ENCODE measurements at places on chromosomes 16 and 17. TPM values are rescaled to one million over a fixed set of nuclear protein-coding genes. Genes with fewer than 3 reads are reported as not detected.

The ABCC3 gene
- total RNA-seq = 18.1 TPM

The SCIMP gene
- total RNA-seq = 5.5 TPM

The TCAP gene
- 1.0 TPM for total RNA-seq

The ZNF764 gene
- 10.5 TPM for total RNA-seq

The MAP1LC3B gene
- 63.1 TPM for total RNA-seq

The KRTAP9-2 gene
- not detected for total RNA-seq

The EXOC3L1 gene
- total RNA-seq = 0.42 TPM

The VAT1 gene
- 20.0 TPM for total RNA-seq

The ASPHD1 gene
- not detected for total RNA-seq

The ESRP2 gene
- 0.10 TPM for total RNA-seq

The TMC8 gene
- total RNA-seq = 138 TPM

The DHRS7C gene
- total RNA-seq = not detected

The KRT27 gene
- total RNA-seq = not detected

The ZG16 gene
- total RNA-seq = not detected

The CDH1 gene
- 3.7 TPM for total RNA-seq

The NPIPA3 gene
- total RNA-seq = not detected

The CHD9NB gene
- total RNA-seq = not detected

The CD7 gene
- 48.5 TPM for total RNA-seq

The CRISPLD2 gene
- 17.5 TPM for total RNA-seq

The ALOX15 gene
- total RNA-seq = not detected

The NRN1L gene
- not detected for total RNA-seq

The CA5A gene
- under 0.01 TPM for total RNA-seq

The ZFHX3 gene
- 2.6 TPM for total RNA-seq

The TNP2 gene
- total RNA-seq = not detected

The ANKS4B gene
- not detected for total RNA-seq

The JPH3 gene
- not detected for total RNA-seq

The KRTAP4-8 gene
- total RNA-seq = not detected

The CHST4 gene
- total RNA-seq = not detected

The GCGR gene
- total RNA-seq = not detected

The ZBTB4 gene
- total RNA-seq = 30.9 TPM

The OR2C1 gene
- not detected for total RNA-seq

The TEKT1 gene
- total RNA-seq = not detected

The LHX1 gene
- total RNA-seq = not detected

The ALOX12 gene
- 4.4 TPM for total RNA-seq

The PRAC2 gene
- not detected for total RNA-seq

The CMIP gene
- 29.6 TPM for total RNA-seq

The MYH4 gene
- not detected for total RNA-seq

The PLA2G10 gene
- total RNA-seq = not detected

The CCDC137 gene
- total RNA-seq = 4.4 TPM

The NAGS gene
- 0.42 TPM for total RNA-seq

The CNGB1 gene
- not detected for total RNA-seq

The WFIKKN2 gene
- total RNA-seq = not detected

The NHERF2 gene
- 0.84 TPM for total RNA-seq

The MEIOC gene
- total RNA-seq = not detected

The CCDC92B gene
- total RNA-seq = not detected

The SUPT4H1 gene
- 65.3 TPM for total RNA-seq

The NHLRC4 gene
- 1.2 TPM for total RNA-seq

The KRT25 gene
- not detected for total RNA-seq

The MPV17L gene
- total RNA-seq = under 0.01 TPM

The CDRT15 gene
- total RNA-seq = not detected

The TMEM186 gene
- total RNA-seq = 1.3 TPM

The KRT28 gene
- not detected for total RNA-seq

All from mononuclear cell (primary cell).